ENCODE measurements at places on chromosomes 6 and 20.

DNA sequence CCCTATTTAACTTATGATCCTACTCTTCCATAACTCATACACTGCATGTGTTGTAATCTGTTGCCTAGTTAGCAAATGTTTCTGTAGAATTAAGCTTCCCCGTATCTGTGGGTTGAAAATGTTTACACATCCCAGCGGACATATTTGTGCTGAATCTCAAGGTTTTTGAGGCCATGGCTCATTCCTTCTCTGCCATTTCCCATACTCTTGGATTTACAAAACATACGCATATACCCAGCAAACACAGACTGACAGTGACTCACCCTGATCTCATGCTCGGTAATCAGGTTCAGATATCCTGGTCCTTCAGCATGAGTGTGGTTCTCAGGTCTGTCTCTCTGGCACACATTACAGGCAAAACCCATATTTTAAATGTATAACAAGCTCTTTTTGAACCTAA is 58.7 kb downstream of the AGPAT4 start:
- peak; percentile 92 for DNase-seq

DNA sequence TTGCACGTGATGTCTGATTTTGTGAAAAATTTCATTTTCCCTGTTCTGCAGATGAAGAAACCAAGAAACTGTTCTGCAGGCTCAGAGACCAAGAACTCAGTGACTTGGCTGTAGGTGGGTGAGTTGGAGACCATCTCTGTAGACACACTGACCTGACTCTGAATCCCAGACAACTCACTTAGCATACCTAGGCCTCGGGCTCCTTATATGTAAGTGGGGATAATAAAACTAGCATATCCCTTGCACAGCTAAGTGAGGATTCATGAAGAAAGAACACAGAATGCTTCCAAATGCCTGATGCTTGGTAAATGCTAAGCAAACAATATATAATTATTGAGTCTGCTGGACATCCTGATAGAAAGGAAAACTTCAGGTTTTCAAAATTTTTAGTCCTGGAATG is 70.8 kb downstream of the B3GAT2 start:
- no peak for DNase-seq

DNA sequence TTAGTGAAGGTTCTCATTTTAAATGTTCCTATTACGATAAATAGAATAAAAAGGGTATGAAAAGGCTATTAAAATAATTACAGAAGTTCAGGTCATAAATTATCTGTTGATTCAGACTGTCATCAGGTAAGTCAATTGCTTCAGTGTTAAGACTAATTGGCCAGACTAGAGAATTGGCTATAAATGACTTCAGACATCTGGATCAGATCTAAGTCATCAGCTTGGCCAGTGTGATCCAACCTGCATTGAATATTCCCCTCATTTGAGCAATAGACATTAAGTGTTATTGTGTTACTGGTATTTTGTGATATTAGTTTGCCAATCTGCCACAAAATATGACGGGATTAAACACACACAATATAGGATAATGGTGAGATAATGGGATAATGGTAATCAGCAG is 377.6 kb upstream of the CITED2 start:
- DNase-seq, result no peak

DNA sequence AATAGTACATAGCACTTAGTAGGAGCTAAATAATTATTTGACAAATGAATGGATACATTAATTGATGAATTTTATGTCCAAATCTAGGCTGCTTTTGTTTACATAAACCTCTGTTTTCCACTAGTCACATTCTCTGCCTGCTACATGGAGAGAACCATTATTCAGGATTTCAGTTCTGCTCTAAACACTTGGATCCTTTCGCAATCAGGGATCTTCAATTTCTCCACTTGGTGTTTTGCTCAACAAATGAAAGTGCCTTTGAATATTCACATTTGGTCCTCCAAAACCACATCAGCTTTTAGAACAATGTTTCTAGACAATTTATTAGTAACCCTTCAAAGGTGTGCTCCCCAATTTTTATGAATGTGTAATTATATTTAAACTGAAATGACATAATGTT is 30.6 kb upstream of the HLA-DQB1 start:
- DNase-seq, result no peak

DNA sequence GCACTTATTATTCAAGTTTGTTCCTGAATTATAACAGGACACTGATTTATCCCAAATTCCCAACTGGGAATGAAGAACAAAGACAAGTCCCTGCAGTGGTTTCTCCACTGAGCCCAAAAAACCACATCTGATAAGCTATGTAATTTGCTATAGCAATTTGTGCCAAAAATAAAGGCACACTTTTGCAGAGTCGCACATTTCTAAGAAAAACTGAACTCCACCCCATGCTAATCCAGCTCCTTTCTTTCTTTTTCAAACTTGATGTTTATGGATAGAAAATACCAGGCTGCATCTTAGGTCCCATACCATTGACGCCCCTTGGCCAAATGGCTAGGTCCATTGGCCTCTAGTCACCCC is 170.2 kb upstream of the CITED2 start:
- DNase-seq, result no peak

- no peak for DNase-seq
Measured at GRCh38 chr6:24566020-24566767, 71.4 kb downstream of the ALDH5A1 start.

DNA sequence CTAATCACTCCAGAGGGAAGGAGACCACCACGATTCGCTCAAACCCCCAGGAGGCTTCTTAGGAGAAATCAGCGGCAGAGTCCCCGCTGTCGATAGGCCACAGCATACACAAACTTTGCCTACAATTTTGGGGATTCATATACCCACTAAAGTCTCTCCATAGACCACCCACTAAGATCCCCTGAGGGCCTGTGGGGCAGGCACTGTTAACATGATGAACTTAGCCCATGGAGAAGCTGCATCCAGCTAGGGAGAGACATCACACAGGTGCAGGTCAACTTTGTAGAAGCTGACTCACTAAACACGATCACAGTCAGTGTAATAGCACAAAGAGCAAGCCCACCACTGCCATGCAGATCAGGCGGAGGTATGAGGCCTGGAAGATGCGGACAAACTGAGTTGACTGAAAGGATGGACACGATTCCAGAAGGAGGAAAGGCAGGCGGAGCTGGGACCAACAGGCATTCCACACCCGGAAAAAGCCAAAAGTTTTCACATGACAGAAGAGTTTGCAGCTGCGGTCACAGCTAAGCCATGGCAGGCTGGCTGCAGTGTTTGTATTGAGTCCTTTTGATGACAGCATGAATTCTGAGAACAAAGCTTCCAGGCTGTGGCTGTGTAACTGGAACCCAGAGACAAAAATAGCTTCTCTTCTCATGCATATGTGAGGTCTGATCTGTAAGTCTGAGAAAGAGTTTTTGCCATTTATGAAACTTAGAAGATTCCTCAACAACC is 75.7 kb upstream of the QKI start:
- DNase-seq, result peak; percentile 75

DNA sequence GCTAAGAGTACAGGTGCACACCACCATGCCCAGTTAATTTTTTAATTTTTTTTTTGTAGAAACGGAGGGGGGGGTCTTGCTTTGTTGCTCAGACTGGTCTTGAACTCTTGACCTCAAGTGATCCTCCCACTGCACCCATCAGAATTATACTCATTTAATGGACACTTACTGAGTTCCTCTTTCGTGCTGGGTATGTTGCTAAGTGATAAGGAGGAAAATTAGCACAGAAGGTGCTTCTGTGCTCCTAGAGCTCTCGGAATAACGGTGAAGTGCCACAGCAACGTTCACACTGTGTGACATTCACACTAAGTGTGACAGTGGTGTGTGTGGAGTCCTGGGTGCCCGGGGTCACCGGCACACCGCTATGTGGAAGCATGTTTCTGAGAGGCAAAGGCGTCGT is 32.1 kb upstream of the BMP6 start:
- DNase-seq, result no peak

GRCh38 chr6:25222006-25222678 is 57.0 kb upstream of the CARMIL1 start:
- DNase-seq, result no peak

DNA sequence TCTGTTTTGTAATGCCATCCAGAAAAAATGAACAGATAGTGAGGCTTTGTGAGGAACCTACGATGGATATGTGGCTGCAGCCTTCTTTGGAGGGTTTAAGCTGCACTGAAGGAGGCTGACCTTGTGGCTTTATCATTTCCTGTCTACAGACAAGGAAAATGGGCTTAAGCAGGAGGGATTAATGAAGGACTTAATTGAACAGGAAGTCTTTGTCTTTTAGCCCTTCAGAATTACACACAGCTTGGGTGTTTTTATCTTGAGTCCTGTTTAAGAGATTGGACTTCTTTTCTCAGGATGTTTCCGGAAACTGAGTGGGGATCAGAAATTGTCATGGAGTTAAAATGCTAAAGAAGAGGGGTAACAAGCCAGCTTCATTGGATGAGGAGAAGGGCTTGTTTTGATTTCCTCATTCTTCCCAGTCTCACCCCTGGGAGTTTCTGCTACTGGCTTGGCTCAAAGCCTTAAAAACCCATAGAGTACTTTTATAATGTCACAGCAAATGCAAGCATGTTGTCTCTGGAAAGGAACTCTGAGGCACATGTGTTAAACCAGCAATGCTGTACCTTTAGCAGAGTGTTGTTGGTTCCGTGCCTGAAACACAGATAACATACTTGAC is 193.6 kb downstream of the JARID2 start:
- DNase-seq, result peak; percentile 45

GRCh38 chr20:62743777-62744317 is 35.2 kb downstream of the NTSR1 start:
- no peak for DNase-seq

GRCh38 chr6:105618247-105618646 is 215.4 kb upstream of the PREP start:
- DNase-seq, result peak; percentile 66

DNA sequence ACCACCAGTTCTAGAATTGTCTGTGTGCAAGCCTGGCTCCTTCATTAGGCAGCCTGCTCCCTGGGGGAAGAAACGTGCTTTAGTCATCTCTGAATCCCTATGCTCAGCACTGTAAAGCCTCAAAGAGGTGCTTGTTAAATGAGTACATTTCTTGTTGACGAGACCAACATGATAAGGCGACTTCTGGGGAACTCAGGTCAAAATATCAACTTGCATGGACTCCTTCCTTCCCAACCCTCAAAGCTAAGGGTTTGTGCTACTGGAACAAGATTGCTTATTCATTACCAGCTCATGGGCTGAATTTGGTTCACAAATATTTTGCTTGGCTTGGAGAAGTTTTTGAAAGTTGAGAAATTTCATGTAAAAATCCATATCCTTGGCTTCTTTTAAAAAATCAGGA is 10.6 kb downstream of the KCNG1 start:
- peak; percentile 60 for DNase-seq
